ENCODE measurements at places on chromosomes 4 and X. TPM values are rescaled to one million over a fixed set of nuclear protein-coding genes. Genes with fewer than 3 reads are reported as not detected.

- DNase-seq: no peak
Observed at GRCh38 chr4:8644966-8645752, 52.6 kb downstream of the CPZ start.

DNA sequence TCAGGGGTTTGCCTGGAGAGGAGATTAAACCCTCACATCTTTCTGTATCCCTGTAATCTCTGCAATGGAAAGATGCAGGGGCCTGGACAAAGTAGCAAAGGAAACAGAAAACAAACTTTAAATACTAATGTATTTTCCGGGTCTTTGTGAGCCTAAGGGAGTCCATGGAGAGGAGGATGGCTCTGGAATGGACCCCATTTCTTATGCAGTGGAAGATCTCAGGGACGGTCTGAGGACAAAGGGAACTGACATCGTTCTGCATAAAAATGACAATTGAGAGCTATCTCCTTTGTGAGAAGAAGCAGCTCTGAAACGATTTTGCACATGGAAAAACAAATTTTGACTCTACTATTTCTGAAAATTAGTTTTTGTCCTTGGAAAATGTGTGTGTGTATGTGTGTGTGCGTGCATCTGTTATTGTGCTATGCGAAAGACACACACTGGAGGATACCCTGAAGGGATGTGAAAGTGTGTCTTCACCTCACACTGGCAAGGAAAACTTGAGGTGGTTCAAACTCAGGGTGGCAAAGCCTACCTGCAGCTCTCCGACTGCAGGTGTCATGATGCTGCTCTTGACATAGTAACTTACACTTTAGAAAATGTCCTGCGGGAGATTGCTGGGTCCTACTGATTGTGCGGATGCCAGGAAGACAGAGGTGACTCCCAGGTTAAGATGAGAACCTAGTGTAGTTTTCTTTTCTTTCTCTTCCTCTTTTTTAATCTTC, 126.4 kb upstream of the JADE1 start:
- DNase-seq: no peak

GRCh38 chr4:31360786-31361185, 640.6 kb downstream of the PCDH7 start:
- DNase-seq: peak; percentile 78

The MEPE gene
- polyA plus RNA-seq: 0.40 TPM

- DNase-seq: no peak
Observed at GRCh38 chr4:100782356-100782755, 264.5 kb upstream of the EMCN start.

The SPANXA1 gene
- polyA plus RNA-seq: not detected

- no peak for DNase-seq
Observed at GRCh38 chr4:163609019-163609418, 114.5 kb downstream of the TMA16 start.

DNA sequence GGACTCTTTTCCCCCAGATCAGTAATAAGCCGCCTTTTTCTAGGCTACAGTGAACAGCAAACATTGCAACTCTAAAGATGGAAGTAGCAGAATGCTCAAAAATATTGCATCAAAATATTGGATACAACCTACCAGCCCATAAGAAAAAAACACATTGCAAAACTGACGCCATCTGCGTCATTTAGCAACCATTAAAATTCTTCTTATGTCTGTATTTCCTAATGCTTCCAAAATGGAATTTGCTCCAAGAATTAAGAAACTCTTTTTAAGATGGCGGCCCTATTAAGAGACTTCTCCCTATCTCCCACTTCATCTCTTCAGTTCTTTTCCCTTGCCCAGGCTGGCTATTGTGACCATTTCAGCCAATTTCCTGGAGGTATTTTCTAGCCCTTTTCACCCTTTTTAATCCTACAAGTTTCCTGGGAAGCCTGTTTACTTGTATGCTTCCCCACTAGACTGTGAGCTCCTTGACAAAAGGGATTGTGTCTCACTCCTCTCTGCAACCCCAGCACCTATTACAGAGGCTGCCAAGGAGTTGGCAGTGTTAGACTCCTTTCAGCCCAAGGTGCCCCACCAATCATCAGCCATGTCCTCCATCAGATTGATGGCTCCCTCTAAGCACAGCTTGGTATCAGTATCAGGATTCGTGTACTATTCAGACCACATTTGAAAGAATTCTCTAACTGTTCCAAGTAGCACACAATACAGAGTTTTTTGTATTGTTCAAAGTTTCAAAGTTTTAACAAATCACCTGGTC, 4.4 kb downstream of the GPC3 start:
- no peak for DNase-seq

The NPY5R gene
- 0.21 TPM for polyA plus RNA-seq

Data from right lung (tissue), 10 donors.